IMR-90 (cell line): ENCODE measurements at places on chromosomes 1 and 21.
A peak's percentile ranks its signal among the peaks of the same experiment; 100 is the strongest.

DNA sequence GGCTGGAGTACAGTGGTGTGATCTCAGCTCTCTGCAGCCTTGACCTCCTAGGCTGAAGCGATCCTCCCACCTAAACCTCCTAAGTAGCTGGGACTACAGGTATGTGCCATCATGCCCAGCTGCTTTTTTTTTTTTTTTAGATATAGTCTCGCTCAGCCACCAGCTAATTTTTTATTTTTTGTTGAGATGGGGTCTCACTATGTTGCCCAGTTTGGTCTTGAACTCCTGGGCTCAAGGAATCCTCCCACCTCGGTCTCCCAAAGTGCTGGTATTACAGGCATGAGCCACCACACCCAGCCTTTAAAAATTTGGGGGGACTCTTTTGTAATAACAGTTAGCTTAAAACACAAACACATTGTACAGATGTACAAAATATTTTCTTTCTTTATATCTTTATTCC lies 1.7 kb upstream of the SNX27 start:
- no peak for DNase-seq

DNA sequence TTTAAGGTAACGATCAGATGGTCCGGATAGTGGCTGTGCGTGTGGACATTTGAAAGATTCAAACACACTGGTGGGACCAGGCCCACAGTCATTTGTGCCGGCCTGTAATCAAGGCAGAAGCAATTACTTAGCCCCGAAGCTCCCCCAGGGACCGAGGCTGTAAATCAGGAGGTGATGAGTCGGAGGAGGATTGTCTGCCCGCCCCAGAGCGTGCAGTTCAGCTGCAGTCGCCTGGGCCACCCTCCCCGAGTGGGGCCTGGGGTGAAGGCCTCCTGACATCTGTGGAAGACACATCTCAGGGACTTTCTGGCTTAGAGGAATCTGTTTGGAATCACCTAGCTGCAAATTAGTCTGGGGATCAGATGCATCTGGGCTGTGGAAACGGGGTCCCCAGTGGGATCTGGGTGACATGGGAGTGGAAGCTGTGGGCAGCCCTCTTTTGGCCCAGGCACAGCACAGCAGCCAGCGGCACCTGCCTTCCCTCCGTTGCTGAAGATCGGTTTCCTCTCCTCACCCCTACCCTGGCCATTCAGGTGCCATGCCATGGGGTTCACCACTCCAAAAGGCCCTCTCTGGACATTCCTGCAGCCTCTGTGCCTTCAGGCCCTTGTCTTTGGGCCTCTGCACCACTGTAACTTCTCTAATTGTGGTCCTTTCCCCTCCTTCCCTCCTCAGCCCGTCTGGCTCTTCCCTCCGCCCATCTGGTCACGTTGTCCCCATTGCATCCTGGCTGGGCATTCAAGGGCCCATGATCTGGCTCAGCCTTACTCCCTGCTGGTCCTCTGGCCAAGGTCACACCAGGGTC lies 25.7 kb downstream of the LHX4 start:
- DNase-seq: no peak

DNA sequence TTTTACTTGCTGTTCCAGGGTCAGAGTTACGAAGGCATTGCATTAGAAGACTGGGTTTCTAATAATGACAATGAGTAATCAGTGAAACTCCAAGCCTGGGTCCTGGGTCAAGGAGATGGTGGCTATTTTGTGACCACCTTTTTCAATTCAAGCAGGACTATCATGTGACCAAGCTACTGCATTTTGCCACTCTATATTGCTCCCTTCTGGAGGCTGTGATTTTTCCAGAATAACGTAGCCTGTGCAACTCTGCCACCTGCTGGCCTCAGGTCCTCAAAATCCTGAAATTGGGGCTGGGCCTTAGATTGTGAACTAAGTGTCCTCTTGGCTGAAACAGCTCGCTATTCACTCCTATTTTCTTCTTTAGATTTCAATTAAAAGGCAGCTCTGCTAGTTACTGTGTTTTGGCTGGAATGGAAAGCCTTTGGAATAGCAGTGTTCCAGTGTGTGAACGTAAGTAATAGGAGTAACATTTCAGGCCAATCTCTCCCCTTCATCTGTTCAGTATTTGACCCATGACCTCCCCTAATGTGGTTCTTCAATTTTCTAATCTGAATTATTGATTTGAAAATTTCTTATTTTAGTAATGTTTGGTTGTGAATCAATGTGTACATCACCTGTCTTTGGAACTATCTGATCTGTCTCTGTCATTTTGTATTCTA lies 52.9 kb upstream of the CD46 start:
- peak; percentile 56 for DNase-seq

DNA sequence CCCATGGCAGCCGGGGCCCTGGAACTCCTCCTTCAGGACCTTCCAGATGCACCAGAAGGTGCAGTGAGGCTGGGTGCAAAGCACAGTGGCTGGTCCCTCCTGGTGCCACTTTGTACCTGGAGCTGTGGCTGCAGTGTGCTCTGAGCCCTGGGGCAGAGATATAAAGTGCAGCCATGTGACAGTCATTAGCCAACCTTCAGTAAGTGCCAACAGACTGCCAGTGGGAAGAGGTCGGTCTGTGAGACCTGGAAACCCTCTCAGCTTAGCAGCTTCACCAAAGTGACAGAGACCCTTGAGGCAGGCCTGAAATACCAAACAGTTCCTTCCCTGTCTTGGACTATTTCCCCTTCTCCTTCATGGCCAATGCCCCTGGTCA lies 26.7 kb upstream of the NGF start:
- DNase-seq: no peak

DNA sequence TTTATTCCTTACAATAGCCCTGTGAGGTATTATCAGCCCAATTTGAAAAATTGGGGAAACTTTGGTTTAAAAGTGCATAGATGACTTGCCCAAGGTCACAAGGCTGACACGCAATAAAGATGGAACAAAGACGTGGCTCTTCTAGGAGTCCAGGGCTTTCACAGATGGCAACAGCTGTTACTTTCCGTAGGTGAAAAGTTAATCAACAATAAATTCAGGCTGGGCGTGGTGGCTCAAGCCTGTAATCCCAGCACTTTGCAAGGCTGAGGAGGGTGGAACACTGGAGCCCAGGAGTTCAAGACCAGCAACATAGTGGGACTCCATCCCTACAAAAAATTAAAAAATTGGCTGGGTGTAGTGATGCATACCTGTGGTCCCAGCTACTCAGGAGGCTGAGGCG lies 87.8 kb upstream of the ATF3 start:
- DNase-seq: no peak
